ENCODE measurements at places on chromosomes 2 and 18. TPM values are rescaled to one million over a fixed set of nuclear protein-coding genes. Genes with fewer than 3 reads are reported as not detected.

GRCh38 chr2:128323555-128323931 lies 4.9 kb upstream of the HS6ST1 start:
- no peak for DNase-seq

DNA sequence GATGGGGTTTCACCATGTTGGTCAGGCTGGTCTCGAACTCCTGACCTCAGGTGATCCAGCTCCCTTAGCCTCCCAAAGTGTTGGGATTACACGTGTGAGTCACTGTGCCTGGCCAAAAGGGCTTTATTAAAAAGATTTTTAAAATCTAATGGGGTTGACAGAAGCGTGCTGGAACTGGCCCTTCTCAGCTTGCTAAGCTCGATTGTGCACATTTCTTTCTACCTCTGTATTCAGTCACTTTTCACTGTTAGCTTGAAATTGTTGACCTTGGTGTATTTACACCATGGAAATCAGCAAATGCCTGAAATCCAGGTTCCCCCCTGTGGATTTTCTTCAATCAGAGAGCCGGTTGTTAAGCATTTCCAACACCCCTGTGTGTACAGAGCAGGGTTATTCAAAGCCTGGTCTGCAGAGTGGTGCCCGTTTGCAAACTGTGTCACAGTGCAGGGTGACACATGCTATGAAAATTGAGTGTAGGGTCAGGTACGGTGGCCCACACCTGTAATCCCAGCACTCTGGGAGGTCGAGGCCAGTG lies 140.2 kb downstream of the TGIF1 start:
- no peak for DNase-seq

DNA sequence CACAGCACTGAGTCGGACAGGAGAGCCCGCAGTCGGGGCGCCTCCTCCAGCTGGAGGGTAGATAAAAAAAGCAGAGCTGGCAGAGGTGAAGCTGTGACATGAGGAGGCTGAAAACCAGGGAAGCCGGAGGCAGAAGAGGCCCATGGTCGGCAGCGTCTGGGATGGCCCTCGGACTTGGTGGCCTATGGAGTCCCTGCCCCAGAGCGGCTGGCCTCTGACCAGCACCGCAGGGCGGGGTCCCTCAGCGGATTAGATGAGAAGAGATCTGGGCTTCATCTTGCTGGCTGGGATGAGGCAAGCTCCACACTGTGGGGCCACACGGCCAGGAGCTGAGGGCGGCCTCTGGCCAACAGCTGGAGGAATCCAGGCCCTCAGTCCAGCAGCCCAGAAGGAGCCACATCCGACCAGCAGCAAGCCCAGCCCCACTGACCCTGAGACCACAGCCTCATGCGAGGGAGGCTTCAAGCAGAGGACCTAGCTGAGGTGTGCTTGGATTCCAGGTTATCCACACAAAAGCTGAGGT lies 174.1 kb downstream of the EIPR1 start:
- DNase-seq, result no peak

GRCh38 chr2:196677404-196677803 lies 37.9 kb downstream of the CCDC150 start:
- DNase-seq, result no peak

Gene MARCO
- total RNA-seq, result 70.6 TPM

DNA sequence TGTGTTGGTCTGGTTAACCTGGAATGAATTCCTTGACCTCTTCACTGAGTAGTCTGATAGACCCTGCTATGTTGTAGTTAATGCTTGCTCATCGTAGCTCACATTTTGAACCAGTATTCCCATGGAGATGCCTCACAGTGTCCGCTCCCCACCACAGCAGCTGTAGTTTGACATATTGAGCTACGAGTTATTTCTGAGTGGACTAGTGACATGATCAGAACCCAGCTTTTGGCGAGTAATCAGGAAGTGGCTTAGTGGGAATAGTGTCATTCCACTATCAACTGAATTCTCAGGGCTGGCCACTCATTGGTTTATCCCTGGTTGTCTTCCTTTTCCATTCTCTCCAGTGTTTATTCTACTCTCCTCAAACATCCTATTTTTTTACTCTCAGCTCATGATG lies 102.7 kb downstream of the MYO1B start:
- DNase-seq, result no peak

DNA sequence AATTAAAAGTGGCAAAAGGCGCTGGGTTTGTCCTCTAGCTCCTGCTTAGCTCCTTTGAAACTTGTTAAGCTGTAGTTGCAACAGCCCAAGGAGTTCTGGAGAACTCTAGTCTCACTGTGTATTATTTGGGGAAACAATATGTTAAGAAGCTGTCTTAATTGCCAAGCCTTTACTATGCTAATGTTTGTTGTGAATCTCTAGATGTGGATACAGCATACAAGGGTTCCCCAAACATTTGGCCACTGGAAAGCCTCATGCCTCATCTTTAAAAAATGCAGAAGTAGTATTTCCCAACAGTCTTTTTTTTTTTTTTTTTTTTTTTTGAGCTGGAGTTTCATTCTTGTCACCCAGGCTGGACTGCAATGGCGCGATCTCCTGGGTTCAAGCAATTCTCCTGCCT lies 236.7 kb downstream of the PRKCE start:
- DNase-seq, result no peak

DNA sequence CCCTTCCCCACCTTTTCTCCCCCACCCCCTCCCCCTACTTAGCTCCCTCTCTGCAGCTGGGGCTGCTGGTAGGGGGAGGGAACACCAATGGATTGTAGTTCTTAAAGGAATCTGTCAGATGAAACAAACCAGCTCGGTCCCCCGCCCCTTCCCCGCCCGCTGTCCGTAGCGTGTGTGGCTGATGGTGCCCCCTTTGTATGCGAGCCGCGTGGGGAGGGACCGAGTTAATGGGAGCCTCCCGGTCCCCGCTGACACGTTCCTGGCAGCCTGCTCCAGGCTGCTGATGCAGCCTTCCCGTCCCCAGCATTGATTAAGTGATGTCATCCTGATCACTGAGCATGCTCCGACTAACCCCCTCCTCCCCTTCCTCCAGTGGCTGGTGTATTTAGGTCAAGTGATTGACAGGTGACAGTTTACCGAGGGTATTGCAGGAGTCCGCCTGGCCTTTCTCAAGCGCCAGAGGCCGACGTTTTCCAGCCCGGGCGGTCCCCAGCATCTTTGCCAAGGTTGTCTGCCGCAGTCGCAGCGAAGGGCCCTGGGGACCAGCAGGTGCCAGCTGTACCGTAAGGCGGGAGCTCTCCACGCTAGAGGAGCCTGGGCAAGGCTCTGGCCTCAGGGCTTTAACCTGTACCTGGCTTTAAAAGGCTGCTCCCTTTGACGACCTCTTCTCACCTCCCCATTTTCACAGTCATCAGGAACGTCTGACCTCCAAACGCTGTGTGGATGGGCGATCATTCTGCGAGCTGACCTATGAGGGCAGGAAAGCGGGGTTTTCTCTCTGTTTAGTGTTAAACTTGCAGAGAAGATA lies 1.8 kb downstream of the KIF5C start:
- DNase-seq, result no peak

- no peak for DNase-seq
These were observed 40.4 kb downstream of the NAT8 start for GRCh38 chr2:73601780-73602179.

Gene DLX1
- not detected for total RNA-seq

GRCh38 chr2:197369228-197369932 lies 58.8 kb upstream of the ANKRD44 start:
- DNase-seq, result no peak

- no peak for DNase-seq
These were observed 112.7 kb upstream of the TACR1 start for GRCh38 chr2:75311993-75312392.

DNA sequence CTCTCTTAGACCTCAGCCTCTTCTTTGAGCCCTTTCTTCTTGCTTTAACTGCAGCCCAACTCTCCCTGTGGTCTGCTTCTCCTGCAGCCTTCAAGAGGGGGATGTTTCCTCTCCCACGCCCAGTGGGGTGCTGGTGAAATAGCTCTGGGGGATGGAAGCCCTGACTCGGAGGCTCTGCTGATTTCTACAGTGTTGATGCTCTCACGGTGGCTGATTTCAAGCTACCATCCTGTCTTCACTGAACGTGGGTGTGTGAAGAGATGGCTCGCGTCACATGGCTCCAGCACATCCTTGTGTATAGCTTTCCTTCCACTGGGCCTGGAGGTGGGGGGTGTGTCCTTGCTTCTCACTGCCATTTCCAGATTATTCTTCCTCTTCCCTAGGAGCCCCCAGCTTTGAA lies 20.0 kb downstream of the MPP4 start:
- DNase-seq, result no peak

Gene LYG2
- total RNA-seq, result not detected

Gene PRKAG3
- not detected for total RNA-seq

Gene ADNP2
- total RNA-seq, result 13.2 TPM

DNA sequence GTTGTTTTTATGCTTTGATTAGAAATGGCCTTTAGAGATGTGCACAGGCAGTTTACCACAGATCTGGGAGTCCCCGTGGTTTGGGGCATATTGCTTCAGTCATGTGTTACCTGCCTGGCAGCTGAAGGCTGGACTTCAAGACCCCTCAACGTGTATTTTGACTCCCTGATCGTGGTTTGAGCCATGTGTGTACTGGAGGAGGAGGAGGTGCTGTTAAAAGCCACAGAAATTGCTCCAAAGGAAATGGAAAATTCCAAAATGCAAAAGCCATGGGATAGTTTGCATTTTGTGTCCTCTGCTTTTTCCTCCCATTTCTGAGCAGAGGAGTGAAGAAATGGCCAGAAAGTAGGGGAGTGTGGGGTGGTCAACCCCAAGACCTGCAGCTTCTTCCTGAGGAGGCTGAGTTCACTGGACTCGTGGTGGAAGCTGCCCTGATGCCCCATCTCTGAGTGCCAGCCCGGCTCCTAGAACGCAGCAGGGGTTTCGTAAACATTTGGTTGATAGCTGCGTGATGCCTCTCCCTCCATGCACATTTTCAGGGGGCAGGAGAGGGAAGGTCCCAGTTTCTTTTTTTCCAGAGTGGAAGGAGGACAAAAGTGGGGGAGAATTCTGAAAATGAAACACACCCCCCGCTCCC lies 45.7 kb downstream of the ITGB1BP1 start:
- DNase-seq, result no peak

Gene PROKR1
- total RNA-seq, result 0.46 TPM

Gene FSHR
- total RNA-seq, result not detected

GRCh38 chr18:39801010-39801409 lies 2154.0 kb upstream of the PIK3C3 start:
- no peak for DNase-seq

DNA sequence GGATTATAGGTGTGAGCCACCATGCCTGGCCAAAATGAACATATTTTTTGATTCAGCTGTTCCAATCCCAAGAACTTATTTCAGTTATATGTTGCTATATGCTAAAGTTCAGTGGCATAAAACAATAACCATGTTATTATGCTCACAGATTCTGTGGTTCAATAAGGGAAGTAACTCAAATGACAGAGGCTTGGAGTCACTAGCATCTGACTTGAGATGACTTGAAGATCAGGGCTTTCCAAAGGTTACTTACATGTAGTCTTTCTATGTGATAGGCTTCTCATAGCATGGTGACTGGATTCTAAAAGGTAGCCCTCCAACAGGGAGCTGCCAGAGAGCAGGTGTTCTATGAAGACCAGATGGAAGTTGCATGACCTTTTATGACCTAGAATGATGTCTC lies 17.2 kb downstream of the CLK1 start:
- no peak for DNase-seq

Gene CNDP1
- total RNA-seq, result not detected

GRCh38 chr2:5285872-5286769 lies 406.1 kb upstream of the SOX11 start:
- no peak for DNase-seq

Gene SFT2D3
- total RNA-seq, result 5.6 TPM

- no peak for DNase-seq
These were observed 5.1 kb downstream of the POLR1B start for GRCh38 chr2:112547333-112547732.

Gene TLX2
- not detected for total RNA-seq

DNA sequence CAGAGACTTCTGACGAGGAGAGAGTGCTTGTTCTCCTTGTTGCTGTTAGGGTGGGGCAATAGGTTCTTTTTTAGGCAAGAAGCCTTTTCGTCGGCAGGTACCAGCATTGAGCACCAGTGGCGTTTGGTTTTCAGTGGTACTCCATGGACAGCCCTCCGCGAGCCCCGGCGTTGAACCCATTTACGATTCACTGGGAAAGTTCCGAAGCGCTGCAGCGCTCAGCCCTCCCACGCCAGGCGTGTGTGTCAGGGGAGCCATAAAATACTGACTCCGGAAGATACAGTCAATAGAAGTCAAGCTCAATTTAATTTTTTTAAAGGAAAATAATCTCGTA lies 494 bp upstream of the ROCK1 start:
- peak; percentile 37 for DNase-seq

DNA sequence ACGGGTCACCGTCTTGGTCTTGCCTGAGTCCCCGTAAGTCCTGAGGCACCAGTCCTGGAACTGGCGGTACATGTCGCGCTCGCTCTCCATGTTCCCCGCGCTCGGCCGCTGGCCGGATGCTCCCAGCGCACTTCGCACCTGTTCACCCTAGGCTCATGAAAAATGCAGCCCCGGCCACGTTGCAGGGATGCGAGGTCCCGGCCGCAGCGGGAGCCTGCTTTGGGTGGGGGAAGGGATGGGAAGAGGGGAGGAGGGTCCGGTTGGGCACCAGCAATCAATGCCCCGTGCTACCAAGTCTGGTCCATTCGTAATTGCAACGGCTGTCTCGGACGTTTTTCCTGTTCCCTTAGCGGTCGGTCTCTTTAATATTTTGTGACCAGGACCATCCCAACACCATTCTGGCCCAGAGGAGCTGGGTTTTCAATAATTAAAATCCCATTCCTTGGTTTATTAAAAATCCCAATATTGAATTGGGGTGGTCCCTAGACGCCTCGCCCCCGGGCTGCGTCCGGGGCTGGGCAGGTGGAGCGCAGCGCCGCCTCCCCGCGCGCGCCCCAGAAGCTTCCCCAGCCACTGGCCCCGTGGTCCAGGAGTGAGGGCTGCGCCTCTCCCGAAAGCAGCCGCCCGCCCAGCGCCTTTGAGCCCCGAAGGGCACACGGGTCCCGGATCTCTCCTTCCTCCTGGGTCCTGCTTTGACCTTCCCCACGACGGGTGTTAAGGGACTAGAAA lies 1.4 kb downstream of the NOL4 start:
- no peak for DNase-seq

Gene KCNG2
- 0.96 TPM for total RNA-seq

Gene ANKRD29
- 8.3 TPM for total RNA-seq

DNA sequence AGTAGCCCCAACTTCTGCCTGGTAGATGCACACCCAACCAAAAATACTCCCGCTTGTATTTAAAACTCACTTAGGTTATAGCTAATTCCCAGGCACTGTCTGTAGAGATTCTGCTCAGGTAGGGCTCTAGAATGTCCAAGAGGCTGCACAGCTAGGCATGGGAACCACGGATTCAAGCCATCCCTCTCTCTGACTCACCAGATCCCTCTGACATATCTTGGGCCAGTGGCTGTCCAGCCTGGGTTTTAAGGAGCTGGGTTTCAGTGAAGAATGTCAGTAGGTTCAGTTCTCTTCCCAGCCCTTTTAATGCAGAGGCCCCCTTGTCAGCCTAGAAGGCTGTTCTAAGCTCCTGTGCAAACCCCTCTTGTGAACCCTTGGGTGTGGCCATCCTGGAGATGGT lies 15.9 kb upstream of the IL1R1 start:
- DNase-seq, result no peak
